ENCODE measurements at places on chromosomes 6 and 20.

GRCh38 chr6:30206152-30206551, 7.1 kb downstream of the TRIM26 start:
- DNase-seq: no peak

GRCh38 chr6:86526238-86526637, 411.1 kb upstream of the HTR1E start:
- no peak for DNase-seq

DNA sequence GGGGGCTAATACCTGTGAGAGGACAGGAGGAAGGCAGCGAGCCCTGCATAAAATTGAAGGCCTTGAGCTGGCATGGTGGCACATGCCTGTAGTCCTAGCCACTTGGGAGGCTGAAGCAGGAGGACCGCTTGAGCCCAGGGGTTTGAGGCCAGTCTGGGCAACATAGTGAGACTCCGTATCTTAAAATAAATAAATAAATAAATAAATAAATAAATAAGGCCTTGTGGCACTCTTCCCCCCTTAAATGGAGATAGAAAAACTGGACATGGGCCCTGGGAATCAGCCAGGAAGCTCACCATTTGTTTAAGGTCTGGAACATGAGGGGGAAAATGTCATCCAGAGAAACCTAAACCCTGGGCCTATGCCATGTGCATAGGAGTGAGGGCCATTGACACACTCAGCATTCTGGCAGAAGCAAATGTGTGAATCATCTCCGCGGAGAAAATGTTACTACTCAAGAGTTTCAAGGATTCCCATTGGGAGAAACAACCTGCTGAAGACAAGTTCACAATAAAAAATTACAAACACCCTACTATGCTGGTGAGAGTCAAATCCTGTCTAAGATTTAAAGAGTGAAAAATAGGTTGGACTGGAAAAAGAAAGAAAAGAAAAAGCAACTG, 51.9 kb upstream of the UBR2 start:
- DNase-seq: no peak

DNA sequence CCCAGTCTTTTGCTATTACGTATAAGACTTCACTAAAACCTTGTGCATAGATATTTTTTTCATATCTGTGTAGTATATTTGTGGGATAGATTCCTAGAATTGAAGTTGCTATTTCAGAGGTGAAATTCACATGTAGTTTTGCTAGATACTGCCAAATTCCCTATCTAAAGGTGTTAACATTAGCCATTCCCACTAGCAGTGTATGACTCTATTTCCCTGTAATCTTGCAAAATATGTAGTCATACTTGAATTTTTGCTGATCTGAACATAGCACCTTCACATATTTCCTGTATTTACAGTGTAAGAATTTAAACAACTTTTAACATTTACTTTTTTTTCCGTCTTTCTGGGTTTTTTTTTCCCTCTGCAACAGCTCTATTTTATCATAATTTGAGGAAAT, 24.9 kb downstream of the SENP6 start:
- DNase-seq: no peak

DNA sequence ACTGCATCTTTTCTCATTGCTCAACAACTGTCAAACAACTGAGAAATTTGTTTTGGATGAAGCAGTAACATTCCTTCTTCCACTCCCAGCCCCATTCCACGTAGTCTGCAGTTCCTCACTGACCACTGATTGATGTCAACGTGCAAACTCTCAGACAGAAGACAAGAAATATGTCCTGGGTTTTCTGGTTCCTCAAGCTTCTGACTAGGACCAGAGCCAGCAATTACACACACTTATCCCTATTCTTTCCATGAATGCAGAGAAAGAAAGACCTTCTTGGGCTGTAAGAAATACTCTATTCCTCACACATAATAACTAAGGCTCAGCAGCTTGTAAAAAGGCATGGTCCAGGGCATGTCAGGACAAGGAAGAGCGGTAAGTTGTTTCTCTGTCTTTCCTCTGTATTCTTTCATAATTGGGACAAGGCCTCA, 790.1 kb upstream of the SLC35B3 start:
- DNase-seq: no peak

DNA sequence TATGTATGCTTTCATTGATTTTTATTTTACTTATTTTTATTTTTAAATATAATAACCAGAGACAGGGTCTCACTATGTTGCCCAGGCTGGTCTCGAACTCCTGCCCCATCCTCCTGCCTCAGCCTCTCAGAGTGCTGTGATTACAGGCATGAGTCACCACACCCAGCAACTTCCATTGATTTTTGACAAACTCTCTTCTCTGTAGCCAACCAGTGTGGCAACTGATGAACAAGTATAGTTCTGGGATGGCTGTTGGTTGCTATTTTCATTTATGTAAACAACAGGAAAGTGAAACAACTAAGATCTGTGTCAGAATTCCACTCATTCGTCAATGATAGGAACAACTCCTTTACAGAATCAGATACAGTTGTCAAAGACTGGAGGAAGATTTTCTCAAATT, 356.7 kb upstream of the JARID2 start:
- DNase-seq: no peak

- DNase-seq: no peak
Observed at GRCh38 chr6:112331306-112331705, 15.8 kb upstream of the RFPL4B start.

DNA sequence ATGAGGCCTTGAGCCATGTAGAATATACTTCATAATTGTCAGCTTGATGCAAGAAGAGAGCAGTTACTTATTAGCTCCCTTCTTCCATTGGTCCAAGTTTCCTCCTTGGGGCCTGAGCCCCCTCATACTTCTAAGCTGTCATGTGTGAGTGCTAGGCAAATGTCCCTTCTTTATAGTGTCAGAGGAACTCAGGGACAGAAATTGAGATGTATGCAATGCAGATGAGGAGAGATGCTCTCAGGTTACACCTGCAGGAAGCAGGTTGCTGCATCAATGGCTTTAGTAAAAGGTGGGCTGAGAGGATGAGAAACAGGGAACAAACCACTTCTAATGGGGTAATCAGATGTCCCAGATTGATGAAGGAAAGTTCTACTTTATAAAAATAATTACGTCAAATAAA, 6.7 kb upstream of the PDSS2 start:
- DNase-seq: no peak

DNA sequence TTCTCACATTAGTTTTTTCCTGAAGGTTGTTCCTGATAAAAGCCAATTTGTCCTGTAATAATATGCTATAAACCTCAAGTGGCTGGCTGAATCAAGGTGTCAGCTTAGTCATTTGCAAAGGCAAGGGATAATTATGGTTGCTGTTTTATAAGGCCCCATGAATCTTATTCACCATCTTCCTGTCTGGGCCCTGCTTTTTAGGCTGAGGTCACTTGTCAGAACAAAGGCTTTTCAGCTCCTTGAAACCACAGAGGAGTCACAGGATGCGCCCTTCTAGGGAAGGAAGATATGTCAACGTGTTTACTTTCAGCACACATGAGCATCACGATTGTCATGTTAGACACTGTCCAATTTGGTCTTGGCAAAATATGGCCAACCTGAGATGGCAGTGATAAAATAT, 64.8 kb upstream of the NAA20 start:
- DNase-seq: peak; percentile 24

- DNase-seq: no peak
Observed at GRCh38 chr20:24684421-24684871, 215.0 kb downstream of the SYNDIG1 start.

DNA sequence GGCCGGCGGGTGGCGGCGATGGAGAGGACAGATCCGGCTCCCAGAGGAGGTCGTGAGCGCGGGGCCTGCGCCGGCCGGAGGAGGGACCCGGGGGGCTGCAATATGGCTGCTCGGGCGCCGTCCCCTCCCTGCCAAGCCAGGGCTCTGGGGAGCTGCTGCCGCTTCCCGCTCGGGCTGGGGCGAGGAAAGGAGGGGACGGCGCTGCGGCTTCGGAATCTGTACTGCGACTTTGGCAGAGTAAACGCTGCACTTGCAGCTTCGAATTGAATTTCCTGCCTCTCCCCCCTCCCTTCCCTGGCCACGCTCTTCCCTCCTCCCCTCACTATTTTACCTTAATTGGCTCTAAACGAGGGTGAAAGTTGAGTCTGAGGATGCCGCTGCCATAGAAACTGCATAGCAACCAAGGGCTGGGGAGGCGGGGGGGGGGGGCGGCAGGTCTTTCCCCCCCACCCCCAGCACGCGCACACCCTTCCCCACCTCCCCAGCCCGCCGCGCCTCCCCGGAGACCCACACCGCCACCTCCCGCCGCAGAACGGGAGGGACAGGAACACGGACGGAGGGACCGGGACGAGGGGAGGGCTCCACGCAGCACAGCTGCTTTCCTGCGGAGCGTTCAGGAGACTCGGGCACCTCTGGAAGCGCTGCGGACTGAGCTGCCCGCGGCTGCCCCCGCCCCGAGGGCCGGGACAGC, 93.9 kb downstream of the RNASET2 start:
- DNase-seq: no peak

DNA sequence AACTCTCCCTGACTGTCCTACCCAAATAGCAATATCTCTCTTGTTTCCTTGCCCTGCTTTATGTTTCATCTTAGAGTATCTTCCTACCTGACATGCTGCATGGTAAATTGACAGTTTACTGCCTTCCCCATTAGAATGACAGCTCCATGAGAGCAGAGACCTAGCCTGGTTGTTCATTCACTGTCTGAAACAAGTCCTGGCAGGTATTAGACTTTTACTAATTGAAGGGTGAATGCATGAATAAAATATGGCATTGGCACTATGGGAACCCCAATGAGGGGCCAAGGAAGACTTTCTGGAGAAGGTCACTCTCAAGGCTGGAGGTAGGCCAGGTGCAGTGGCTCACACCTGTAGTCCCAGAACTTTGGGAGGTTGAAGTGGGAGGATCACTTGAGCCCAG, 3.8 kb upstream of the CITED2 start:
- no peak for DNase-seq

- DNase-seq: no peak
Observed at GRCh38 chr20:47698142-47698541, 87.1 kb downstream of the SULF2 start.

DNA sequence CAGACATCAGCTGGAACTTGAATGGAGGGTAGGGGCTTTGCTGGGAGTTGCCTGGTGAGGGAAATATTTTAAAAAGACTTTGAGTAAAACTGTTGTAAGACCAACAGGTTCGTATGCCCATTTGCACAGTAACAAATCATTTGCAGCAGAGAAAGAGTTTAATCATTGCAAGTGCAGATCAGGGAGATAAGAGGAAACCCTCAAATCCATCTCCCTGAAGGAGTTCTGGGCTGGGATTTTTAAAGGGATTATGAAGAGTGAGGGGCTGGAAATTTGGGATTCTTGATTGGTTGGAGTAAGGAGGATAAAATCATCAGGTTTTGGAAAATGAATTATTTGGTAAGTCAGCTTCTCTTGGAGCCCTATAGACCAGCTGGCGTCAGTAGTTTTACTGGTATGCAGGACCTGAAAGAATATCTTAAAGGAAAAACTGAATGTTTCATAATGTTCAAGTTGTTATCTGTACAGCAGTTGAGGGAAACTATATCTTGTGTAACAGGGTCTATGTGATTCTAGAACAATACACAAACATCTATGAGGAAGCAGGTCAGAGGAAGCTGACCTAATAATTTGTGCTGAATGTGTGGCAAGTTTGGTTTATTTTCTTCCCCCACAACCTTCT, 295.5 kb downstream of the PLCB1 start:
- no peak for DNase-seq

DNA sequence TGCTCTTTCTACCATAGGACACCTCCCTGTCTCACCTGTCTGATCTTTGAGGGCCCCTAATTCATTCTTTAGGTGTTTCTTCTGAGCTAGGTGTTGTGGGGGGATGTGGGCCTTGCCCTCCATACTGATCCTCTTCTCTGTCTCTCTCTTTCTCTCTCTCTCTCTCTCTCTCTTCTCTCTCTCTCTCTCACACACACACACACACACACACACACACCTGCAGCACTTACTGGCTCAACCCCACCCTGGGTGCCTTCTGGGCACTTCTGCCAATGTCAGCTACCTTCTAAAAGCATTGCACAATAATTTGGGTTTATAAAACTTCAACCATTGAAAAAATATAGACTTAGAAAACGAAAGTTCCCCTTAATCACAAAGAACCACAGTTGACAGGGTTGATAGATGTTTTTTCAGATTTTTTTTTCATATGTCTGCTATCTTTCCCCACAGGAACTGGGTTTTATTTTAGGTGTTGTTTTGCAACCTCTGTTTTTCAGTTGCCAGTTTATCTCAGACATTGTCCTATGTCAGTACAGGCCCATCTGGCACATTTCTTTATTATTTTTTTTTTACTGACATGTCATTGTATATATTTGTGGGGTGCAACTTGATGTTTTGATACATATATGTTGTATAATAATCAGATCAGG, 28.1 kb downstream of the PKIG start:
- DNase-seq: no peak

- no peak for DNase-seq
Observed at GRCh38 chr20:33812908-33813462, 1.8 kb downstream of the CHMP4B start.

DNA sequence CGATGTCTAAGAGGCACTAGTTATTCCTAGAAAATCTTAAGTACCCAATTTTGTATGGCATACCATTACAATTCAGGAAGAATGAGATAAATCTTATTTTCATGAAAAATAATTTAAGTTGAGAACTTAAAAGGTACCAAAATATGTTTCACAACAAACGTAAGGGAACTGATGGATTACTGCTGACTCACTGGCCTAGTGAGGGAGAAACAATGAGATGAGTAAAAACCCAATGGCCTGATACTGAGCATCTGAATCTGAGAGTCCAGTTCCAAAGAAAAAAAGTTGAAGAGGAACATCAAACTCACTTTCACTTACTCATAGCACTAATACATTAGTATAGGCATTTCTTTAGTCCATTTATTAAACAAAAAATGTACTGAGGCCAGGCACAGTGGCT, 56.0 kb downstream of the MDN1 start:
- no peak for DNase-seq

DNA sequence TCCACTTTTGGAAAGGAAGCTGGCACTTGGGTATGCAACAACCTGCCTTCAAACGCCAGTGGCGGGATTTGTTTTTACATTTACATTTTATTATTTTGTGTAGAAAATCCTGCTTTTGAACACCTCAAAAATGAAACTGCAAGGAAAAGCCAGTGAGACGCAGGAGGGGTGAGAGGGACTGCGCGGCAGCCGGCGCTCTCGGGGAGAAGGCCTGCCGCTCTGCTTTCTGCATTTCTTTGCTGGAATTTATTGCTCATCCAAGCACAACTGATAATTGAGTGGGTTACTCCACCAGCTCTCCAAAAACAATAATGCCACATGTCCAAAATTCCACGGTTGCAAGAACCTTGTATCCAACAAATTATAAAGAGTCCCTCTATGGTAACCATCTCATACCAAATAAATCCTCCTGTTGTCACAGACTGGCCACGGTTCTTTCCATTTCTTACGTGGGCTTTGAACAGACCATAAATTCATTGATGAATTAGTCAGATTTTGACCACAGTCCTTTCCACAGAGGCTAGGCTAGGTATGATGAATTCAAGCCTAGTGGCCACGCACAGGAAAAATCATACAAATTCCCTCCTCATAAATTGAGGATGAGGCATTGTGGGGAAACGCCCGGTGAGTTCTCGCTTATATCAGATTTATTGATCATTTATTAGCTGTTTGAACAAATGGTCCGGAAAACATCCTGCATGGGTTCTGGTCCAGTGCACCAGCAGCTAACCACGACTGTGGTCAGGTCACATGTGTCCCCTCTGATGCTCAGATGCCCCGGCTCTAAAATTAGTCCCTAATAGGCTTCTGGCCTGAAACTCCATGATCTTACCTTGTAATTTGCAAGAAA, 31.6 kb upstream of the FOXC1 start:
- no peak for DNase-seq
